ENCODE measurements at places on chromosomes 16 and 17. TPM values are rescaled to one million over a fixed set of nuclear protein-coding genes. Genes with fewer than 3 reads are reported as not detected.

MGAT5B gene
- polyA plus RNA-seq: 13.8 TPM

DNA sequence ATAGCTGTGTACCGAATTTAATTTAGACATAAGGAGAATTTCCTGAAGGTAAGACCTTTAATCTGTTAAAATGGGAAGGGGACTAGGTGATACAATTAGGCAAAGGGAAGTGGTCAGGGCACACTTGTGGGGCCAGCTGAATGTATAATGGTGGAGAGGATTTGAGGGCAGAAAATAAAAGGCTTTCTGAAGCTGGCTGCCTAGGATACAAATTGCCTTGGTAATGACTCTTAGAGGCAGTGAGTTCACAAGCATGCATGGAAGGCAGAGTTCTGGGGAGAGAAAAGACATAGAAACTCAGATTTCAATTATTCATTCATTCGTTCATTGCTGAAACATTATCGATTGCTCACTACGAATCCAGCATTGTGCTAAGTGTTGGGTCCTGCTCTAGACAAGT, 12.4 kb upstream of the NFAT5 start:
- DNase-seq: no peak

HYDIN gene
- 0.42 TPM for polyA plus RNA-seq

HSD11B2 gene
- polyA plus RNA-seq: 0.19 TPM

WNK4 gene
- 8.7 TPM for polyA plus RNA-seq

All from SK-N-SH (cell line).